ENCODE measurements at places on chromosomes 16 and 17.
A peak's percentile ranks its signal among the peaks of the same experiment; 100 is the strongest.

DNA sequence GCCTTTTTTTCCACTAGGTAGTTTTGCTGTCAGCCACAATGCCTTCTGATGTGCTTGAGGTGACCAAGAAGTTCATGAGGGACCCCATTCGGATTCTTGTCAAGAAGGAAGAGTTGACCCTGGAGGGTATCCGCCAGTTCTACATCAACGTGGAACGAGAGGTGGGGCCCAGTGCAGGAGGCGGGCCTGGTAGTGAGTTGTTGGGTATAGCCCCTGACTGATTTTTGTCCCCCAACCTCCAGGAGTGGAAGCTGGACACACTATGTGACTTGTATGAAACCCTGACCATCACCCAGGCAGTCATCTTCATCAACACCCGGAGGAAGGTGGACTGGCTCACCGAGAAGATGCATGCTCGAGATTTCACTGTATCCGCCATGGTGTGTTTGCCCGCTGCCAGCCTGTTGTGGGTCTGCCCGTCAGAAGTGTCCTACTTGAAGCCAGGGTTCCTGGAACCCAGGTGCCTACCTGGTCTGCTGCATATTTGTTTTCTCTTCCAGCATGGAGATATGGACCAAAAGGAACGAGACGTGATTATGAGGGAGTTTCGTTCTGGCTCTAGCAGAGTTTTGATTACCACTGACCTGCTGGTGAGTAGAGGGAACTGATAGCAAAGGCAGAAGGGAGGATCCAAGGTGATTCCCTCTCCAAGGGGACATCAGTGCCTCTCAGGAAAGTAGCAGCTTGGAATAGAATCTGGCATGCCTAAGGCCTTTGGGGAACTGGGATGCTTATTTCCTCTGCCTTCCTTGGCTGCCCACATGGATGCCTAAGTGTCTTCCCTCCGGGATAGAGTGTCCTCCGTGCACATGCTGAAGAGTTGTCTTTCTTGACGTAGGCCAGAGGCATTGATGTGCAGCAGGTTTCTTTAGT, 1.9 kb upstream of the CD68 start:
- DNase-seq = no peak

DNA sequence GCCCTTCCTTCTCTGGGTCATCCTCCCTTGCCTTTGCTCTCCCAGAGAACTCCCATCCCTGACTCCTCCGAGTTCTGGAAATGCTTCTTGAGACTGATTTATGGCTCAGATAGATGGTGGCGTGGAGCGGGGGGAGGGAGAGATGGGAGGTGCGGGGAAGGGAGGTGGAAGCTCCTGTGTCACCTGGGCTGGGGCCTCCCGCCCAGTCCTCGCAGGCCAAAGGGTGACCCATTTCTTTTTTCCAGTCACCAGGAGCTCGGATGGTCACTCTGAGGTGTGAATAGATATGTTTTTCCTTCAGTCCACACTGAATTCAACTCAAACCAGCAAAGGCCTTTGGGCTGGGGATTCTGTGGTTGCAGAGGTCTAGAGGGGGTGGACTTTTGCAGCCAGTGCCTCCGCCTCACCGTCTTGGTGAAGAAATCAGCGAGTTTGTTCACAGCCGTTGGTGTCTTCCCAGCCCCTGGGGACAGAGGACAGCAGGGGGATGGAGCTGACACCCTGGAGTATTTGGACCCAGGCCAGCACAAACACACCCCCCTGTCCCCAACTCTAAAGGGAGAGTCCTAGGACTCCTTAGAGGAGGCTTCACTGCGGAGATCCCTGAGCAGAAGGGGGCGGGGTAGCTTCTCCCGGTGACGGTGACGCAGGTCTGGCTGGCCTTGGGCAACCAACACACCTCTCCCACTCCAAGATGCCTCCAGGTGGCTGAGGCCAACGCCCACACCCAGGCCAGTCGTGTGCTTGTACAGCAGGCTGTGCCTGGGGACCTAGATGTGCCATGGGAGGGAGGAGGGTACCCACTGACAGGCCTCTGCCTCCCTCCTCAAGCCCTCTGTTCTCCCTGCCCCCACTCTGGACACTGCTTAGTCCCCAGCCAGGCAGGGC, 80.6 kb downstream of the AMFR start:
- no peak for DNase-seq

- no peak for DNase-seq
Observed at GRCh38 chr16:67873435-67874370, 851 bp downstream of the EDC4 start.

- no peak for DNase-seq
Observed at GRCh38 chr16:88530858-88531203, 39.4 kb upstream of the ZC3H18 start.

DNA sequence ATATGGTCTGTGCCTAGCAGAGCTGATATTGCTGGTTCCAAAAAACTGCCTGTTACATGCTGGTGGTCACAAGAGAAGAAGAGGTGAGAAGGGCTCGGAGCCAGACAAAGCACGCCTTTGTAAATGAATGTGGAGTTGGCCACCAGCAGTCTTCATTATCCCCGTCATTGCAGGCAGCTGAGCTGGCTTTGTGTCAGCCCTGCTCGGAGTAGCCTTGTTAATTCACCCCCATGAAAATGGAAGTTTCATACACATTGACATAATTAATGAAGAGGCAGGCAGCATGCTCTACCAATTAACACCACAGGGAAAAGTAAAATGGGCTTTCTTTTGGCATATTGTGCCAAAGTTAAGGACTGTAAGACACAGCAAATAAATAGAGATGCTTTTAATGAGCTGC, 113.7 kb upstream of the RBFOX1 start:
- no peak for DNase-seq

- no peak for DNase-seq
Observed at GRCh38 chr17:31294820-31295488, 2.1 kb downstream of the OMG start.

GRCh38 chr17:55654821-55655220, 67.8 kb downstream of the TMEM100 start:
- DNase-seq = no peak

DNA sequence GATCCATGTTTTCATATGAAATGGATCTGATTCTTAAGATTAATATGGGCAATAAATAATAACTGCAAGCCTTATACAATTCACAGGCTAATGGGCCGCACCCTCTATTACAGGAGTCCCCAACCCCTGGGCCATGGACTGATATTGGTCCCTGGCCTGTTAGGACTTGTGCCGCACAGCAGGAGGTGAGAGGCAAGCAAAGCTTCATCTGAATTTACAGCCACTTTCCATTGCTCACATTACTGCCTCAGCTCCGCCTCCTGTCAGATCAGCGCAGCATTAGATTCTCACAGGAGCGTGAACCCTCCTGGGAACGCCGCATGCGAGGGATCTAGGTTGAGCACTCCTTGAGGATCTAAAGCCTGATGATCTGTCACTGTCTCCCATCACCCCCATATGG, 26.8 kb downstream of the METTL16 start:
- peak; percentile 27 for DNase-seq

DNA sequence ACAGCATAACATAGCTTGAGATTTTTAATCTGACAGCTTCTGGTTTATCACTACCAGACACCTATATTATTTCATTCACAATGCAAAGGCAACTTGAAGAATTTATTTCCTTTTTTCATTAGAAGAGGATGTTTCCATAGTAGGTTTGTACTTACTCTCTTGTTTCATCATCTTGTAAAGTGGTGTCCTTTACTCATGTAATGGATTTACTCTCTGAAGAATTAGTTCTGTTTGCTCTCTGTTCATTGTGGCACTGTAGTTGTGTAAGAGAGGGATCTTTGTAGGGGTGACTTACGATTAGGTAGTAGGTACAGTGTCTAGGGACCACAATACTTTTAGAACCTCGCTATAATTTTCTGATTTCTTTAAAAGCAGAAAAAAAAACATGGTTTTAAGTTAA, 256.1 kb downstream of the BCAS3 start:
- no peak for DNase-seq

GRCh38 chr17:38873640-38874380, 4.0 kb downstream of the LASP1 start:
- DNase-seq = no peak

DNA sequence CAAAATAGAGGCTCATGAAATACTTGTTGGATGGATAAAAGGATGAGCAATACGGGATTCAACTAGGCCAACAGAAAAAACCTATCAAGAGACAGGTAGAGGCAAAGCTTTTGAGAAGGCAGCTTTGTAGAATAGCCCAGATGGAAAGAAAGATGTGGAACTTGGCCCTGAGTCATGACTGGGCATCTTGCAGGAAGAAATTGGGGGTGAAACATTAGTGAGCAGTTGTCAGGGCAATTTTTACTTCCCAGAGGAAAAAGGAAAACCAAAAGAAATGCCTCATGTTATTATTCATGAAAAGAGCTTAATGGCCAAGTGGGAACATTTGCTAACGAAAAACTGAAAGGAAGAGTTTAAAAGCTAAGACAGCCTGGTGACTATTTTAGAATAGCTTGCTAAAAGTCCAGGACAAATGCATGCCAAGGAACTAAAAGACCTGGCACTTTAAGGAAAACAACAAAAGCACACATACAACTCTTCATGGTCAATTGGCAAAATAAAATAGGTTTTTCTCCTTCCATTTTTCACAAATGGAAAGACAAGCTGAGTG, 180.1 kb downstream of the HS3ST3A1 start:
- no peak for DNase-seq

DNA sequence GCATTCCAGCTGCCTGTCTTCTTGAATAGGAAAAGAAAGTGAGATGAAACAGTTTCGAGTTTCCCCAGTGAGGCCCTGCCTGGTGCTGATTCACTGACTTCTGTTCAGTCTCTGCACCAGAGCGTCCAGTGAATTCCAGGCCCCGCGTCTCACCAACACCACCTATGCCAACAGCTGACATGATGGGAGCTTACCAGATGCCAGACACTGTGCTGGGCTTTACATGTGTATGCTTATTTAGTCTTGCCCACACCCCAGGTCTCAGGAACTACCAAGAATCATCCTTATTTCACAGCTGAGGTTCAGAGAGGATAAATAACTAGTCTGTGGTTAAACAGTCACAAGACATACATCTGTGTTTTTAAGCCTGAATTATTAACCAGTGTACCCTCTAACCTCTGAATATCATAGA, 29.1 kb upstream of the IRX6 start:
- no peak for DNase-seq

- DNase-seq = no peak
Observed at GRCh38 chr17:73822371-73822770, 178.1 kb upstream of the SDK2 start.

DNA sequence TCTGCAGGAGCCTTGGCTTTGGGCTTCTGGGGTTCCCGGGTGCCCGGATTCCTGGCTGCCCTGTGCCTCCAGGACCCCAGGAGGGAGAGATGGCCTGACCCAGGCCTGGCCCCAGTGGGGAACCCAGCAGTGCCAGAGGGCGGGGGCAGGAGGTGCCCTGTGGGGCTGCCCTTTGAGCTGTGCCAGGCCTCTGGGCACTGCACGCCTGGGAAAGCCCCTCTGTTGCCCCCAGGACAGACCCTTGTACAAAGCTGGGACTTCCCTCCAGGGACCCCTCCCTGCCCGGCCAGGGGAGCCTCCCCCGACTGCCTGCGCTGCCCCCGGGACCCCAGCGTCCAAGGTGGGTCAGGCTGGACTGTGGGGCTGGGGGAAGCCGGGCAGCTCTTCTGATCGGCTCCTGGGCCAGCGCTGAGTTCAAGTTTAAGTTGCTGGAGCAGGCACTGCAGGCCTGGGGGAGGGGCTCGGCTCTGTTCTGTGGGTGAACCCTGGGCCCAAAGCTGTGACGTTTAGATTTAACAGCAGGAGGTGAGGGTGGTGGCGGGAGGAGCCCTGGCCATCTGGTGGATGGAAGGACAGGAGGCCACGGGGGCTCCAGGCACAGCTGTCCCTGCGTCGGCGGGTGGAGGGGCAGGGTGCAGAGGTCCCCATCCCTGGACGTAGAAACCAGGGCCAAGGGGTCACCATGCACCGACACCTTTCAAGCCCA, 27.6 kb upstream of the C1QTNF8 start:
- DNase-seq = no peak

DNA sequence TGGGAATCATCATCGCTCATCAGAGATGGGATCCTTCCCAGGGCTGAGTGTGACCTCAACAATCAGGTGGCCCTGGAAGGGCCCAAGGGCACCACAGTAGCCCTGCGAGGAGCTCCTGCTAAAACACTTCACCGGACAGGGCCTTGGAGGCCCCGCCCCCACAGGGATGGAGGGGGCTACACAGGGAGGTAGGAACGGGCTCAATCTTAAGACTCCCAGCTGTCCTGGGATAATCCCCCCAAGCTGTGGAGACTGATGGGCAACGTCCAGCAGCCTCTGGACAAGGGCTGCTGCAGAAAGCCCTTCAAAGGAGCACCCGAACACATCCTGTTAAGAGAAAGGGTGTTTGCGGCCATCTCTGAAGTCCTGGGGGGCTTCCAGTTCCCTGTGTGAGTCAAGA, 60.4 kb downstream of the ZNF423 start:
- DNase-seq = no peak

DNA sequence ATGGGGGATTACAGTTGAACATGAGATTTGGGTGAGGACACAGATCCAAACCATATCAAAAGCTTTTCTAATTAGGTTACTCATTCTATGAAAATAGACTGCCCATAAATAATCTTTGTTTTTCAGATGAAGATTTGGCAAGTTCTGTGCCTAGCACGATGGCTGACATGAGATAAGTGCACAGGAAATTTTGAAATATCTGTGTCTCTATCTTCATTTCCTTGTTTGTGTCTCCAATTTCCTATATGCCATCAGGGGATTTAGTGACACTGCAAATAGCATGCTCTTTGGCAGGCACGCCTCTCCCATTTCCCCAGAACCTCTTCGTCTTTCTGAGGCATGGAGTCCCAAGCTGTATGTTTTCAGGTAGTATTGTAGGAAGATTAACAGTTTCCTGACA, 544.6 kb downstream of the CDH13 start:
- no peak for DNase-seq

DNA sequence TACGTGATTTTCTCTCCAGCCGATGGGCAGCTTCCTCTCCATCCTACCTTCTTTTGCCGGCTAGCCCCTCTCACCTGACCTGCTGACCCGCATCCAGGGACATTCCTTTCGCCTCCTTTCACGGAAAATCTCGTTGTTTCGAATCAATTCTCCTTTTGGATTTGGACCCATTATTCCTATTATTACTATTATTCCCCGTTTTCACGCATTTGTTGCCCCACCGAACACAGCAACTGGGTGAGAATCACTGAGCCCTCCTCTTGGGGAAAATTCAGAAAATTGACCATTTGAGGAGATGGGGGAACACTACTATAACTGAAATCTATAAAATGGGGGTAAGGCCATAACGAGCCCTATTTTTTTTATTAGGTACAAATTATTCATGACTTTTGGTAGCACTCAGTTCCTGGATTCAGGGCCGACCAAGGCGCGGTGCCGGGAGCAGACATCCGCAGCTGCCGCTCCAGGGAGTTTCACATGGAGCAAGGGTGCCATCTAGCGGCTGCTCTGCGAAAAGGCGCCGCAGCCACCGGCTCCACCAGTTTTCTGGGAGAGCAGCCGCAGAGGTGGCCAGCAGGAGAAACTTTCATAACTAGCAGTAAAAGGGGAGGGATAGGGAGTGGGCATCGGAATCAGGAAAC, 3.3 kb upstream of the HOXB8 start:
- DNase-seq = peak; percentile 26
